ENCODE measurements at places on chromosomes 5 and 9. TPM values are rescaled to one million over a fixed set of nuclear protein-coding genes. Genes with fewer than 3 reads are reported as not detected.

FBXW5 gene
- total RNA-seq: 115 TPM

FGD3 gene
- not detected for total RNA-seq

FIBCD1 gene
- total RNA-seq: not detected

PCDHGA12 gene
- total RNA-seq: 10.8 TPM

MAMDC4 gene
- total RNA-seq: 1.9 TPM

CDH9 gene
- total RNA-seq: not detected

OR1J1 gene
- not detected for total RNA-seq

RNF208 gene
- 0.43 TPM for total RNA-seq

AK8 gene
- 0.13 TPM for total RNA-seq

CTXN3 gene
- total RNA-seq: not detected

CXCL14 gene
- not detected for total RNA-seq

PLEKHG4B gene
- total RNA-seq: under 0.01 TPM

PCA3 gene
- total RNA-seq: 2.2 TPM

SLC27A6 gene
- 0.07 TPM for total RNA-seq

SURF1 gene
- 11.3 TPM for total RNA-seq

DOCK8 gene
- total RNA-seq: 0.80 TPM

SLC6A19 gene
- not detected for total RNA-seq

MTREX gene
- 200 TPM for total RNA-seq

OSMR gene
- 59.1 TPM for total RNA-seq

ACTBL2 gene
- total RNA-seq: not detected

SELENOP gene
- total RNA-seq: 0.66 TPM

TBCA gene
- 195 TPM for total RNA-seq

IFNB1 gene
- total RNA-seq: not detected

FGF10 gene
- not detected for total RNA-seq

CD74 gene
- total RNA-seq: 0.13 TPM

COQ4 gene
- 31.1 TPM for total RNA-seq

CCDC171 gene
- total RNA-seq: 2.9 TPM

FOXD4L3 gene
- 0.27 TPM for total RNA-seq

PFN3 gene
- not detected for total RNA-seq

MARVELD2 gene
- 4.9 TPM for total RNA-seq

APBA1 gene
- 12.1 TPM for total RNA-seq
